ENCODE measurements at places on chromosomes 2 and 18. TPM values are rescaled to one million over a fixed set of nuclear protein-coding genes. Genes with fewer than 3 reads are reported as not detected.

The LIPG gene
- not detected for total RNA-seq

The MRO gene
- total RNA-seq = not detected

GRCh38 chr2:21415234-21415633 is 291.5 kb downstream of the TDRD15 start:
- no peak for DNase-seq

The TLX2 gene
- total RNA-seq = 0.69 TPM

The BMP10 gene
- total RNA-seq = not detected

The RAB27B gene
- total RNA-seq = 1.4 TPM

DNA sequence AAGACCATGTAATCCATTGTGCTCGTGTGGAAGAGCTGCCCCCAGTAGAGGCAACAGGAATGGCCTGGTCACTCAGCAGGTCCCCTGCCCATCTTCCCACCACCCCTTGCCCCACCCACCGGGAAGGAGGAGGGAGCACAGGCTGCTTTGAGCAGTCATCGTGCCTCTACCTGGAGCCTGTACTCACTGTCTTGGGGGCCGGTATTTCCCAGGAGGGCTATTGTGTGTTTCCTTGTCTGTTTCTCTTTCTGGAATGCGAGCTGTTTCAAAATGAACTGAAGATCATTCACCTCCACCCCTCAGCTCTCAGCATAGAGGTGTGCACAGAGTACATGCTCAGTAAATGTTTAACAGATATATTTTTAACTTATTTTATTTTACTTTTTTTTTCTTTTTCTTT is 7.7 kb upstream of the AMMECR1L start:
- no peak for DNase-seq

- DNase-seq = no peak
Measured at GRCh38 chr2:143745060-143745459, 615.8 kb downstream of the ARHGAP15 start.

The ARHGEF33 gene
- total RNA-seq = 0.62 TPM

The VAMP5 gene
- total RNA-seq = 70.8 TPM

- DNase-seq = no peak
Measured at GRCh38 chr18:76977108-76977621, 154.8 kb downstream of the ZNF236 start.

- no peak for DNase-seq
Measured at GRCh38 chr18:28078298-28078697, 98.6 kb downstream of the CDH2 start.

The CFC1 gene
- total RNA-seq = not detected

- DNase-seq = no peak
Measured at GRCh38 chr2:218075975-218076811, 7.1 kb downstream of the RUFY4 start.

GRCh38 chr18:75162978-75163377 is 46.0 kb downstream of the PTGR3 start:
- no peak for DNase-seq

The FMNL2 gene
- 0.42 TPM for total RNA-seq

The GCG gene
- total RNA-seq = not detected

The IRS1 gene
- 6.5 TPM for total RNA-seq

DNA sequence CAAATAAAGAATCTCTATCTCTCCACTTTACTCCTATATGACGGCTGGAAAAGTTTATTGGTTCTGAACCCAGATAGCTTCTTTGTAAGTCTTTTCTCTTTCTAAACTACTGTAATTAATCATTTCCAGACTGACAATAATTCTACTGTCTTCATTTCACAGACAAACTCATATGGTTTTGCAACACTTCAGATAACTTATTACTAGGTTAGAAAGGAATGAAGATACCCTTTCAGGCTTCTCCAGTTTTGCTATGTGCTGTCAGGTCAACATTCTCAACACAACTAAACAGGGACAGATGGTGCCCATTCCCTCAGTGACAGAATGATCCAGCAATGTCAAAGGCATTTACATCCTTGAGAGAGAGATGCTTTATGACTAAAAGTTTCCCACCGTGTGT is 198.5 kb upstream of the ITGA4 start:
- no peak for DNase-seq

DNA sequence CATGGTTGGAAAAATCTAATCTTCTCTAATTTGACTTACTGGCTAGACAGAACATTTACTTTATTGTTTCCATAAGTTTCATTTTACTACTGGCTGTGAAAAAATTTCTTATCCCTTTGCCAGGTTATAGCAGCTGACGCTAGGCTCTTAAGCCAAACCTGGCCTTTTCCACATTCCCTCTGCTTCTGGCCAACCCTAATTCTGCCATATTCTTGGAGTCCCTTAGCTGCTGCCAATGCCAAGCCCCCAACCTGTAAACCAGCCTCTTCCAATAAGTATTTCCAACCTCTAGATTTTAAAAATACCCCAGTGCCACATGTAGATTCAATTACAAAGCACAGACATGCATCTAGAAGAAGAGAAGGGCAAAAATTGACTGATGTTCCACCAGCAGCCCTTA is 452.3 kb upstream of the MEX3C start:
- DNase-seq = no peak

GRCh38 chr2:175744000-175744399 is 258.1 kb downstream of the LNPK start:
- no peak for DNase-seq

GRCh38 chr18:22846088-22846683 is 86.9 kb upstream of the RBBP8 start:
- no peak for DNase-seq

GRCh38 chr2:177291701-177292100 is 27.2 kb upstream of the NFE2L2 start:
- DNase-seq = no peak

DNA sequence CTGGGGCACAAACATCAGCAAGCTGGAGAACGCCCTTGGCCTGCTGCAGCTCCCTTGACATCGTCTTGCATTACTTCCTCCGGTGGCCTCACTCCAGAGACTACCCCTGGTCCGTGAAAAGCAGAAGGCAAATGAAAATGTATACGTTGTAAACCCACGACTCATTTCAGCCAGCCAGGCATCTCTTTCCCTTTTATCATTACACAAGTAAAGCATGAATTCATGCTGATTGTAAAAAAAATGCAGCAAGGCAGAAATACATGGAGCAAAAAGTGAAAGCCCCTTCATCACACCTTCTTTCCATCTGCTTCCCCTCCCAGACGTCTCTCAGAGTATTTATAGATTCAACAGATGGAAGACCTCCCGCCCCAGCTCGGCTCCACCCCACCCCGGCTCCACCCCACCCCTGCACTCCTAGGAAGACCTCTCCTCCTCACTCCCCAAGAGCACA is 41.6 kb upstream of the RALBP1 start:
- no peak for DNase-seq

GRCh38 chr2:19722531-19722971 is 179.2 kb downstream of the TTC32 start:
- no peak for DNase-seq

The KIF3C gene
- 11.6 TPM for total RNA-seq

DNA sequence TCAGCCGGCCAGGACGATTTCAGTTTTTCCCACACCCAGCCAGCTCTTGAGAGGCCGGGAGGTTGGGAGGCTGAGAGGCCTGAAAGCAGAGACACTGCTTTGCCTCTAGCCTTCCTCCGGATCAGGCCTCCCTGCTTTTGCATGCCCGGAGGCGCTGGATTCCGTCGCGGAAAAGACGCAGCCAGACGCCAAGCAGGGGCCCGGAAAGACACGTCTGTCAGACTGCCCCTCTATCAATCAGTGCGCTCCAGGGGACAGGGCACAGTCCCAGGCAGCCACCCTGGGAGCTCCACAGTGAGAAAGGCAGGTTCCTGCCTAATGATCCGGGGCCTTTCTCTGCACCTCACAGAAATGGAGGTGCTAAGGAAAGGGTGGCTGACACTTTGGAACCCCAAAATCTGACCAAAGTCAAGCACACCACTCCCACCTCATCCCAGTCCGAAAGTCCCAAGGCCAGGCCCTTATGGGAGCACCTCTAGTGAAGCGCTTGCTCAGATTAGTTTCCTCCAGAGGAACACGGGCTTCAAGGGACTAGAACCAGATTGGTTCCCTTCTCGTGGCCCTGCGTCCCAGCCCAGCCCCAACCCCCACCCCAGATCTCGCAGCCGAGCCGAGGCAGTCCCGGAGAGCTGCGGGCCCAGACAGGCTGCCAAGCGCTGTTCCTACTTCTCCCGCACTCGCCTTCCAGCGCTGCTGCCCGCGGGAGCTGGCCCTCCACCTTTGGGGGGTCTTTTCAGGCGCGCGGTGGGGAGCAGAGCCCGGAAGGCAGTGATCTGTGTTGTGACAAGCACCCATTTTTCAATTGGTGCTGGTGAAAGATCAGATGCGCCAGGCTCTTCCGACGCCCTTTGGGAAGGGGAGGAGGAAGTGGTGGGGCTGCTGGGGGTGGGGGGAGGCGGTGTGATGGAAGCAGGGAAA is 5.0 kb downstream of the DLX1 start:
- no peak for DNase-seq

- no peak for DNase-seq
Measured at GRCh38 chr2:55025627-55026026, 24.6 kb downstream of the RTN4 start.

The SLC19A3 gene
- not detected for total RNA-seq

DNA sequence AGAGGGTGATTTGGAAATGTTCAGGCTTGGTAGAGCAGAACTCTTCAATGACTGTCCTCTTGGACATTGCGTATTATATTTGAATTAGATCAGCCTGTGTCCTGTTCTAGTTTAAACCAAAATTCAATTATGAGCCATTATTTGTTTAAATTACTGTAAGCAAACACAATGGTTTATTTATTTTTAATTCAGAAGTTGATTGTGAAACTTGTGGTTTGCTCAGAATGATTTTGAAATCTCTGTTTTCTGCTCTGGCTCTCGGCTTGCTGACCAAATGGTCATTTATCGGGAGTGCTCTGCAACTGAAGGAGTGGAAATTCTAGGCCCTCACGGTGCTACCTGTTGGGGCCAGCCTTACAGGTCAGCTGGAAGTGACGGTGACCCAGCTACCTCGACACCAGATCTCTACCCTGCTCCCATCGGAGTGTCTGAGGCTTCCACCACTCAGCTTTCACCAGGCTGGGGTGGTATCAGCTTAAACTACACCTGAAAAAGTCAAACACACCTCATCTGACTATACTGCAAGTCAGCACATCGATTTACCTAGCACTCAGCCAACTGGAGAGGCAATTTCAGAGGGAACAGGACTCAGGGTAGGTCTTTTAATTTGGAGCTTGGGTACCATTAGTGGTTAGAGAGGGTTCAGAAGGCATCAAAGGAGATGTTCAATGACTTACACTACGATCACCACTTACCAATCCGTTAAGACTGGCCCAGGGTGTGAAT is 36.8 kb upstream of the GPD2 start:
- DNase-seq = no peak

The CHRND gene
- not detected for total RNA-seq

- DNase-seq = no peak
Measured at GRCh38 chr2:6852195-6852594, 13.5 kb downstream of the CMPK2 start.
